T1000 (cell line): ENCODE measurements at places on chromosomes 2 and 18.
A peak's percentile ranks its signal among the peaks of the same experiment; 100 is the strongest.

DNA sequence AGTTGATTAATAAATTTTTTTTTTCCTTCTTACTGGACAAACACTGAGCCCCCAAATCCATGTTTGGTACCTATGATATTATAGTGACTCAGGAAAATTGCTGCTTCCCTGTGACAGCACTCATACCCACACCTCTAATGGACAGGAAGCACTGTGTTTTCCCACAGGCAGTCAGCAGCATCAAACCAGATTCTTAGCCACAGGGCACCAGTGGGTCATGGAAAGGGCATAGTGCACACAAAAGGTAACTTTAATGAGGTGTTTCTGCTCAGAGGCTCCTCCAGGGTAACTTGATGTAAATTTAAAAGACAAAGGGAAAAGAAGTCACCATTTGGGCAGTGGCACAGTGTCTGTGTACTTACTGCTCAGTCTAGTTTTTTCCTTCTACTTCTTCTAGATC is 34.1 kb downstream of the SERPINB11 start:
- DNase-seq: no peak

DNA sequence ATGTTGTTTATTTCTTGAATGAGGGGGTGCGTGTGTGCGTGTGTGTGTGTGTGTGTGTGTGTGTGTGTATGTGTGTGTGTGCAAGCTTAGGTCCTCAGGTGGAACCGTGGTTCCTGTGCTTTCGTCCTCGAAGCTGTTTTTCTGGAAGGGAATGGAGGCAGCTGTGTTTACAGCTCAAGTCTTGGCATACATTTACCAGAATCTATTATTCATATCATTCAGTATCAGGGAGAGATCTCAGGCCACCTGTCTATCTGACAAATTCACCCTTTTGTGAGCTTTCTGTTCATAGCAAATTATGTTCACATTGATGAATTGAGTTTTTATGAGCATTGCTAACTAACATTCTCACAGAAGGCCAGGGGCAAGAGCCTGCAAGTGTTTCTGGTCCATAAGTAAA is 550.4 kb downstream of the ARHGAP15 start:
- no peak for DNase-seq

DNA sequence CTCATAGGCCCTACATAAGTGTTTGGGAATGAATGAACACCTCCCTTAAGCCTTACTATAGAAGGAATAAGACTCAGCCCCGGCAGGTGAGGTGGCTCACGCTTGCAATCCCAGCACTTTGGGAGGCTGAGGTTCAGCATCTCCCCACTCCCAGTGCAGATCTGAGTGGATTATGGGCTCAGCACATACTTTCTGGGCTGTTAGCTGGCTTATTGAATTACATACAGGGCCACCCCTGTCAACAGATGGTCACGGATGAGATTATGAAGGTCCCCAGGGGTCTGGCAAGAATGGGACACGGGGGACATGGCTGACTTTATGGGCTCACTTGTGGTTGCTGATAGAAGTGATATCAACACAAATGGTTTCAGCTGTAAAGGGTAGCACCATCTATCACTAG is 322.3 kb downstream of the TSN start:
- DNase-seq: no peak

- DNase-seq: peak; percentile 10
Measured at GRCh38 chr2:73284296-73285158, at the start of gene FBXO41. FBXO41 (minus strand) TSS chr2:73284478; CDS start chr2:73269630, 14,848 bp downstream.

- no peak for DNase-seq
Measured at GRCh38 chr18:78912844-78913243, 66.8 kb upstream of the SALL3 start.

GRCh38 chr2:85787981-85788340 is 34.2 kb downstream of the ATOH8 start:
- DNase-seq: no peak

- DNase-seq: no peak
Measured at GRCh38 chr2:137893145-137893544, 71.1 kb upstream of the HNMT start.

GRCh38 chr2:154688373-154688772 is 10.1 kb upstream of the KCNJ3 start:
- DNase-seq: no peak
